Stimulated activated CD4-positive, alpha-beta T cell treated with anti-CD3 and anti-CD28 coated beads, TNF-alpha, amount 100 ng/mL, for 1 hour (primary cell): ENCODE measurements at places on chromosomes 11 and 22.

GRCh38 chr11:8331767-8332166, 68.1 kb upstream of the LMO1 start:
- no peak for DNase-seq

- no peak for DNase-seq
Observed at GRCh38 chr11:6012035-6012668, 5.4 kb upstream of the OR56A4 start.

- no peak for DNase-seq
Observed at GRCh38 chr11:101096036-101096704, 33.4 kb downstream of the PGR start.

DNA sequence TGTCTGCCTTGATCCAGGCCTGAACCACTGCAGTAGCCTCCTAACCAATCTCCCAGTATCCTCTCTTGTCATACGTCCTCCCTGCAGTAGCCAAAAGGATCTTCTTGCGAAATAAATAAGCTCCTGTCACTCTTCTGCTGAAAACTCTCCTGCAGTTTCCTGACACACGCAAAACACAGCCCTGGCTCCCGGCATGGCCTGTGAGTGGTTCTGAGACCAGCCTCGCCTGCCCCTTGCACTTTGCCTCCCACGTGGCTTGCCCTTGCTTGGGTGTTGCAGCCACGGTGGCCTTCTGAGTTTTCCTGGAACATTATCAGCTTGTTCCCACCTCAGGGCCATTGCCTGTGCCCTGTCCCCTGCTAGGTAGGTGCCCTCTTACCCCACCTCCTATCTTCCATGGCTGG, 7.2 kb downstream of the ZC3H7B start:
- DNase-seq = no peak

GRCh38 chr22:42825796-42826195, 31.3 kb downstream of the ARFGAP3 start:
- no peak for DNase-seq

- DNase-seq = no peak
Observed at GRCh38 chr22:42231929-42232328, 38.5 kb downstream of the TCF20 start.

DNA sequence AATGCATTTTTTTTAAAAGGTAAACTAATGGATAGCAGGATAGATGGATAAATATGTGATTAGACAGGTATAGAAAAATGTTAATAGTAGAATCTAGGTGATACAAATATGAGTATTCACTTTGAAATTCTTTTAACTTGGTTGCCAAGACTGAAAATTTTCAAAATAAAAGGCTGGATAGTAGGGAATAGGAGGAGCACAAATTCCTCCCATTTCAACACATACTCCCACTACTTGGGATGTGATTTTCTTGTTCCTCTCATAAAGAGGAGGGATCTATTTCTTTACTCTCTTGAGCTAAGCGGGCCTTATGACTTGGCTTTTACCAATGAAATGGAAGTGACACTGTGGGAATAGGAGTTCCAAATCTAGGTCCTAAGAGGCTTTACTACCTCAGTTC, 35.9 kb downstream of the PIK3C2A start:
- no peak for DNase-seq

- DNase-seq = no peak
Observed at GRCh38 chr11:7584910-7585309, 71.1 kb downstream of the PPFIBP2 start.

DNA sequence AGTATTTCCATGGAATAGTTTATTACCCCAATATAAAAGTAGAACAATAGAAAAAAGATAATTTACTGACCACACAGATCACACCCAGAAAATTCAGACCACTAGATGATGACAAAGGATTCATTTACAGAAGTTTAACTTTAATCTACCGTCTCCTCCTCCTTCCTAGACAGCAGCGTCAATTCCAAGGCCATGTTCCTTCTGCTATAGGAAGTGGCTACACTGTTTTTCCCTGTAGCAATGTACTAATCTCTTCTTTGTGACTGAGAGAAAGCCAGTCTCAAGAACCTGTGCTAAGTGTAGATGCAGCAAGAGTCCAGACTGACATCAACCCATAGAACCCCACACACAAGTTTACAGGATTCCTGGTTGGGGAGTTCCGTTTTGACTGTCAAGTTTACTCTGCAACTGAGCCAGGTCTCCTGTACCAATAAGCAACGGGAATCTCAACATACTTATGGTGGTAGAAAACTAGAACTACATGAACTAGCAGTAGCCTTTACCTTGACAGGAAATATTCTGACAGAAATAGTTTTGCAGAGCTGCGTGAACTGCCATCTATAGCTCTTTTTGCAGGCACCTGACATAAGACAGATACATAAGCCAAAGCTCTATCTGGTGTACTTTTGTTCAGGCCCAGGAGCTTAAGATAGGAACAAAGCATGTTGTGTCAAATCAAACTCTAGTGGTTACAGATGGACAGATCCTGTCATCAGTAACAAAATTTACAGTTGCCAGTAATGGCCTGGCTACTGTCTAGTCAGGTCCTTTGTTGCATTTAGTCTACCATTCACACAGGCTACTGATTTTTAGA, 42.9 kb downstream of the MRTFA start:
- DNase-seq = no peak

- DNase-seq = no peak
Observed at GRCh38 chr11:14424096-14424495, 65.1 kb upstream of the RRAS2 start.

- peak; percentile 21 for DNase-seq
Observed at GRCh38 chr11:62444236-62444833, 25.5 kb downstream of the SCGB1A1 start.

GRCh38 chr22:30445438-30446145, 20.0 kb downstream of the MTFP1 start:
- no peak for DNase-seq

GRCh38 chr11:126080161-126080941, 17.7 kb upstream of the CDON start:
- DNase-seq = no peak

DNA sequence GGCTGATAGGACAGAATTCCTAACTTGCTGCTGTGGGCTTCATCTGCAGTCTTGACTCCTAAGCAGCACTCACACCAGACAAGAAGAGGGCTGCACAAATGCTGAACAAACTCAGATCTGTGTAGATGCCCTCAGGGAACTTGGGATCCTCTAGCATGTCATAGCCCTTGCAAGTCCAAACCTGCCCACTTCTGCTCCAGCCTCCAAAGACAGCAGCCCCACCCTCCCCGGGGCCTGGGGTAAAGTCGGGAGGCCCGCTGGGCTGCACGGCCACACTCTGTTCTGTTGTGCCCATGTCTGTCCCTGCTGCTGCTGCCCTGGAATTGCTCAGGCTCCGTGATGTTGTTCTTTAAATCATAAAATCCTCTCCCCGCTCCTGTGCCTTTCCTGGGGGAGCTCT, 28.3 kb downstream of the DRD2 start:
- DNase-seq = no peak

- no peak for DNase-seq
Observed at GRCh38 chr11:126205359-126205758, 6.1 kb downstream of the RPUSD4 start.

- DNase-seq = no peak
Observed at GRCh38 chr11:65059523-65059922, 1.2 kb upstream of the NAALADL1 start.

DNA sequence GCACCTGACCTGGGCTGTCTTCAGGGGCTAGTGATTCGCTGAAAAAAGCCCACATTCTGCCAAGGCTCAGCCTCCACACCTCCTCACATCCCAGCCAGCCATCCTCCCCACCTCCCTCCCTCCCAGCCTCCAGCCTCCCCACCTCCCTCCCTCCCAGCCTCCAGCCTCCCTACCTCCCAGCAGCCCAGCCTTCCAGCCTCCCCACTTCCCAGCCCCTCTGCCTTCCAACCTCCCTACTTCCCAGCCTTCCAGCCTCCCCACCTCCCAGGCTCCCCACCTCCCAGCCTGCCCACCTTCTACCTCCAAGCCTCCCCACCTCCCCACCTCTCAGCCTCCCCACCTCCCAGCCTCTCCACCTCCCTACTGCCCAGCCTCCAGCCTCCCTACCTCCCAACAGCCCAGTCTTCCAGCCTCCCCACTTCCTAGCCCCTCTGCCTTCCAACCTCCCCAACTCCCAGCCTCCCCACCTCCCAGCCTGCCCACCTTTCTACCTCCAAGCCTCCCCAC, 33.7 kb upstream of the TH start:
- DNase-seq = no peak

- no peak for DNase-seq
Observed at GRCh38 chr11:131749101-131749500, 378.7 kb downstream of the NTM start.

DNA sequence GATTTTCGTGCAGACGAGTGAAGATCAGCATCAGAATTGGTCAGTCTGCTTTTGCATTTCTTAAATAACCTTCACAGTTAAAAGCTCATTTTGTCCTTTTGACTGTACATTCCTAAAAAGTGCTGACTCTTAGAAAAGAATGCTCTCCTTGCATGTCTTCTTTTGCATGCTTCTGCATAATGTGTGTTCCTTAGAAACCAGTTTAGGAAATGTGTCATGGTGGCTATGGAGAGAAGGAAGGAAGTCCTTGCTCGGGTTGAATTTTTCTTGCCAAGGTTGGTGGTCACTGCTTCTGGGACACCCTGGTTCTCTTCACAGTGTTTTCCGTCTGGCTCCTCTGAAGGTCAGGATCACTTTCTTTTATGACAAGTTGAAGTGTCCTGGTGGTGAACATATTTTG, 6.8 kb downstream of the AP2A2 start:
- DNase-seq = no peak

- peak; percentile 63 for DNase-seq
Observed at GRCh38 chr11:111765984-111766833, at the start of gene PPP2R1B. TSS of gene PPP2R1B (minus strand) at chr11:111766389. CDS start at chr11:111766361, 28 bp downstream.
